Activated naive CD8-positive, alpha-beta T cell treated with anti-CD3 and anti-CD28 coated beads for 36 hours (primary cell): ENCODE measurements at places on chromosomes 7 and 10. TPM values are rescaled to one million over a fixed set of nuclear protein-coding genes. Genes with fewer than 3 reads are reported as not detected.
A peak's percentile ranks its signal among the peaks of the same experiment; 100 is the strongest.

Gene HOXA3
- total RNA-seq = not detected

- H3K4me3 ChIP-seq = no peak overlapping the region
- H3K36me3 ChIP-seq = no peaks in the 10 kb centered on the region
- no peak for DNase-seq
Observed at GRCh38 chr7:85734823-85735222, 548.0 kb upstream of the SEMA3D start.

- DNase-seq = peak; percentile 54
- peaks cover 41% of the 10 kb centered on the region for H3K36me3 ChIP-seq
- H3K4me3 ChIP-seq = peak overlapping the region; percentile 99
- H3K27me3 ChIP-seq = peaks cover 12% of the 10 kb centered on the region
- H3K4me1 ChIP-seq = peaks cover 43% of the 10 kb centered on the region
- peak overlapping the region; percentile 100 for H3K27ac ChIP-seq
Observed at GRCh38 chr10:72276013-72276387, 2.3 kb downstream of the DDIT4 start.

Gene FEZF1
- total RNA-seq = not detected

DNA sequence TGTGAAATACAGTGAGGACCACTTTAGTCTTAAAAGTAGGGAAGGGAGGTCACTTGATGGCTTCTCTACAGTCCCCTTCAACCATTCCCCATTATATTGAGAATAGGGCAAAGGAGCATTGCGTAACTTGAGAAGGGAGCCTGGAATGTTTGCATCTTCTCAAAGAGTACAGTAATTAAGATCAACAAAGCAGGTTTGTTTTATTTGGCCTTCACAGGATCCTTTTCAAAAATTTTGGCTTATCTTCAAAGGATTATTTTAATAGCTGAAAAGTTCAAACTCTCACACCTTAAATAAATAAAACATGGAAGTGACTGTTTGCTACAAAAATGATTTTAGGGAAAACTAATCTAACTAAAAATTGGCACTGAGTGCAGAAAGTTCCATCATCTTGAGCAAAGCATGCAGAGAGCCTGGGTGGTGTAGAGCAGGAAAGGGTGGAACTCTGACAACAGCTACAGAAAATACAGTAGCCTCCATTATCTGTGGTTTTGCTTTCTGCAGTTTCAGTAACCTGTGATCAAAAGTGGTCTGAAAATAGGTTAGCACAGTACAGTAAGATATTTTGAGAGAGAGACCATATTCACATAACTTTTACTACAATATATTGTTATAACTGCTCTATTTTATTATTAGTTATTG is 214.0 kb downstream of the MDFIC start:
- no peaks in the 10 kb centered on the region for H3K27me3 ChIP-seq
- H3K4me3 ChIP-seq = no peak overlapping the region
- no peaks in the 10 kb centered on the region for H3K36me3 ChIP-seq
- H3K4me1 ChIP-seq = peaks cover 3% of the 10 kb centered on the region
- no peak for DNase-seq

DNA sequence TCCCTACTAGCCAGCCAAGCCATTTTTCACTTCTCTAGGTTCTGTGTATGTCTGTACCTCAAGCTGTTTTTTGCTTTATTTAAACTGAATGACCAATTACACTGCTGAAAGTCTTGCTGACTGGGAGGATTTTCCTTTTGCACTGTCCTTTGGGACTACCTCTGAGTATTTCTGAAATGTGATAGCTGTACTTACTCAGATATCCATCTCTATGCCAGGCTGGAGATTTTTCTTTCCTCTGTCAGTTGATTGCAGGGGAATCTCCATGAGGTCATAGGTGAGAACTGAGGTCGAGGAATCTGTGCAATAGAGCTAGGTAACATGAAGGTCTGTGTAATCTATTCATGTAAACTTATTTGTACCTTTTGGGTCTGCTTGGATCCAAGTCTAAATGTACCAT is 38.9 kb upstream of the ANKRD1 start:
- no peak overlapping the region for H3K27ac ChIP-seq
- no peak overlapping the region for H3K4me3 ChIP-seq
- DNase-seq = no peak
- no peaks in the 10 kb centered on the region for H3K36me3 ChIP-seq
- H3K4me1 ChIP-seq = peaks cover 3% of the 10 kb centered on the region

Gene PNLIPRP3
- total RNA-seq = not detected

Gene PKD2L1
- not detected for total RNA-seq

DNA sequence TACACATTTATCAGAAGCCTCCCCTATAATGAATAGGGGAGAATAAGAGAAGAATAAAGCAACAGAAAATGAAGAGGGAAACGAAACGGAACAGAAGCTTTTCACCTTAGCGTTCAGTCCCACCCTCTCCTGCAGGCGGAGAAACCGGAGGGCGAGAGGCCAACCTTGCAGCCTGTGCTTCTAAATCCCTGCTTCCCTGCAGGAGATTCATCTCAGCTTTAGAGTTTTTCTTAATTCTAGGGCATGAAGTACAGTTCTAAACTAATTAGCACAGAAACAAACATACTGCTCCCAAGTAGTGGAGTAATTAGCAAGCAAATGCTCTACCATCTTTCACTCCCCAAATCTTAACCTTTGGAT is 107.2 kb downstream of the CUBN start:
- no peaks in the 10 kb centered on the region for H3K27me3 ChIP-seq
- peaks cover 53% of the 10 kb centered on the region for H3K4me1 ChIP-seq

Gene CCAR1
- total RNA-seq = 118 TPM

DNA sequence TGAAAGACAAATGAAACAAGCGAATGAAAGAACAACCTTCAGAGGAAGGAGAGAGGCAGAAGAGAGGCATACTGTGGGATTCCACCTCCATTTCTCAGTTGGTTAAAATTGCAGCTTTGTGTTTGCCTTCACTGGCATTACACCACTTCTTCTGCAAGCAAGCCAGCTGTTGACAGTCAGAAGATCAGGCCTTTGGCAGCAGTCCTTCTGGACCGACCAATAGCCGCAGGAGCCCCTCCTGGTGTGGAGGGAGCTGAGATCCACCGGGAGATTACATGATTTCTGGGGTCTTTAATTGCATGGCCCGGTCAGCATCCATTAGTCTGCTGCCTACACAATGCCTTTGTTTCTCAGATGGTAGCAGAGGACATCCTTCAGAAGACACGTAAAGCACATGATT is 206.7 kb downstream of the ADAM12 start:
- no peaks in the 10 kb centered on the region for H3K36me3 ChIP-seq
- H3K4me1 ChIP-seq = no peaks in the 10 kb centered on the region
- DNase-seq = no peak
- H3K4me3 ChIP-seq = no peak overlapping the region
- H3K27me3 ChIP-seq = peaks cover 8% of the 10 kb centered on the region

DNA sequence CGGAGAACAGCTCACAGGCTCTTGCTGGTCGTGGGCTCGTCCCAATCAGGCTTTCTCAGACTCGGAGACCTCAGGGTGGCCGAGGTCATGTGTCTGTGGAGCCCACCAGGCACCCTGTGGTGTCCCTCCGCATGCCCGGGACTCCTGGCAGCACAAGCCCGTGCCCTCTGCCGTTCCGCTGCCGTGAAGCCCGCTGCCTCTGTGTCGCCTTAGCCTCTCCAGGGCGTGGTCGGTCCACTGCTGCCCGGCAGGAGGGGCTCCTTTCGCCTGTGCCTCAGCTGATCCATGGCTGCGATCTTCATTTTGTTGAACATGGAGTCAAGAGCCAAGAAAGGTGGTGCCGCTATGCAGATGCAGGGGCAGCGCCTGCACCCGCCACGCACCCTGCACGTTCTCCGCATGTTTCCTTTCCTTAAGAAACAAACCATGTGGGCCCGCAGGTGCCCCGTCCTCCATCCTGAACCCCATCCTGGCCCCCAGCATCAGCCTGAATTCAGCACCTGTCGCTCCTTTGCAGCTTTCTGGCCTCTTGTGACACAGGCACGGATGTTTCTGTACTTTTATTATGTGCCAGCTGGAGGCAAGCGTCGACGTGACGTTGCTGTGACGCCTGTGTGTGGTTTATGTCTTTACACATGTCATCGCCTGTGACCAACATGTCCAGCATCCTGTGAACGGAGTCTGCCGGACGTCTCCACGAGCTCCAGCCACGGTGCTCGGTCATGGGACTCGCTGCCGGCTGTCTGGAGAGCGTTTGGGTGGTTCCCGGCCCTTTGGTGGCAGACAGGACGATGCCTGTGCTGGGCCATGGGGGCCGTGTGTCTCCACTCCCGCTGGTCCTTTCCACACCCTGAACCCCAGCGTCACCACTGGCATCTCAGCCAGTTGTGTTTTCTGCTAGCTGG is 69.9 kb downstream of the NKX6-2 start:
- H3K4me1 ChIP-seq = no peaks in the 10 kb centered on the region
- no peak overlapping the region for H3K4me3 ChIP-seq
- H3K36me3 ChIP-seq = peaks cover 15% of the 10 kb centered on the region
- no peaks in the 10 kb centered on the region for H3K27me3 ChIP-seq
- DNase-seq = no peak
- H3K27ac ChIP-seq = no peak overlapping the region

DNA sequence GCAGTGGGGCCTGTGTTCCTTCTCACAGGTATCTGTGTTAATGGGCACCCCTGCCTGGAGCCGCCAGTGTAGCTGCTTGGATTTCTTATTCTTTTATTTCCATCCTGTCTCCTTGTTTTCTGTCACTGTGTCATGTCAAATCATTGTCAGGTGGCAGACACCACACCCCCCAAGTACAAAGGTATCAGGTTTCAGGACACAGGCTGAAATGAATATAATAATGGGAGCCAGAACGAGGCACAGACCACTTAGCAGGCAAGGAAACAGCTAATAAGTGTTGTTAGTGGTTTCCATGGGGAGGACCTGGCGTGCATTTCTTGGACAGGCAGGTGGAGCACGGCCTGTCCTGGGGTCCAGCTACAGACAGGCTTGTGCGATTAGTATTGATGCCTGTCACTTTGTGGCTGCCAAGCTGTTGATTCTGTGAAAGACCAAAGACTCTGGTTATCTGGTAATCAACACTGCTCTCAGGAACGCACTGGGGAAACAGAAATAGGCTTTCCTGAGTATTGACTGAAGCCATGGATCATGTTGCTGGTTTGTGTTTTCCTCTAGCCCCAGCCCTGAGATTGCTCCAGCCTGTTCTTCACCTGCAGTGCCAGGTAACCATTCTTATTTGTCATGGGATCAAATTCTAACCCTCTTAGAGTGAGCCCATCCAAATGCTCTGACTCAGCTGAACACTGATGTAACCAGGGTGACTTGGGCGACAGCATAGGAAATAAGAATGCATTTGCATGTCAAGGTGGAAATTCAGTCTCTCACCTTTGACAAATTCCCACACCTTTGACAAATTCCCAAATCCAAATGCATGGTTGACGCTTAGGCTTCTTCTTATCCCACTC is 1002.0 kb downstream of the LRMDA start:
- no peaks in the 10 kb centered on the region for H3K4me1 ChIP-seq
- no peak for DNase-seq
- H3K36me3 ChIP-seq = no peaks in the 10 kb centered on the region
- H3K4me3 ChIP-seq = no peak overlapping the region

DNA sequence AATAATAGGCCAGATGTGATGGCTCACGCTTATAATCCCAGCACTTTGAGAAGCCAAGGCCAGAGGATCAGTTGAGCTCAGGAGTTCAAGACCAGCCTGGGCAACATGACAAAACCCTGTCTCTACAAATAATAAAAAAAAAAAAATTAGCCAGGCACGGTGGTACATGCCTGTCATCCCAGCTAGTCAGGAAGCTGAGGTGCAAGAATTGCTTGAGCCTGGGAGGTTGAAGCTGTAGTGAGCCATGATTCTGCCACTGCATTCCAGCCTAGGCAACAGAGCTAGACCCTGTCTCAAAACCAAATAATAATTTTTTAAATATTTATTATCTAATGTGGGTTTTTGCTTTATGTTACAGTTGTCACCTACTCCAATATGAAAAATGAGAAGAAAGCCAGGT is 178.9 kb downstream of the ADK start:
- H3K4me3 ChIP-seq = no peak overlapping the region
- H3K36me3 ChIP-seq = peaks cover 38% of the 10 kb centered on the region
- no peak for DNase-seq
- no peak overlapping the region for H3K27ac ChIP-seq
- H3K27me3 ChIP-seq = no peaks in the 10 kb centered on the region

Gene CLDN3
- not detected for total RNA-seq

Gene NPC1L1
- total RNA-seq = not detected

DNA sequence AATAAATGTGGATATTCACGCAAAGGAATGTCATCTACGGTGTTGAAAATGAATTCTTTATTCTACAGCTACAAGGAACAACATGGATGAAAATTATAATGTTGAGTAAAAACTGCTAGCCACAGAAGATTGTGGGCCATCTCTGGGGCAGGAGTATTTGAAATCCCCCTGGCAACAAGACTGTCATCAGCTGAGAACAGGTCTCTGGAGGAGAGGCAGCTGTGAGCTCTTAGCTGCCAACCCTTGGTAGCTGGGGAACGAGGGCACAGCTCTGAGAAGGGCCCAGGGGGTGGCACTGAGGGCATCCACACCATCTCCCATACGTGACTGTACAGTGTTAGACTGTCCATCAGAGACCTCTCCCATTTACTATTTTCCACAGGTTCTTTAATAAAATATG is 340.1 kb upstream of the MGMT start:
- H3K36me3 ChIP-seq = no peaks in the 10 kb centered on the region
- H3K4me1 ChIP-seq = peaks cover 7% of the 10 kb centered on the region

DNA sequence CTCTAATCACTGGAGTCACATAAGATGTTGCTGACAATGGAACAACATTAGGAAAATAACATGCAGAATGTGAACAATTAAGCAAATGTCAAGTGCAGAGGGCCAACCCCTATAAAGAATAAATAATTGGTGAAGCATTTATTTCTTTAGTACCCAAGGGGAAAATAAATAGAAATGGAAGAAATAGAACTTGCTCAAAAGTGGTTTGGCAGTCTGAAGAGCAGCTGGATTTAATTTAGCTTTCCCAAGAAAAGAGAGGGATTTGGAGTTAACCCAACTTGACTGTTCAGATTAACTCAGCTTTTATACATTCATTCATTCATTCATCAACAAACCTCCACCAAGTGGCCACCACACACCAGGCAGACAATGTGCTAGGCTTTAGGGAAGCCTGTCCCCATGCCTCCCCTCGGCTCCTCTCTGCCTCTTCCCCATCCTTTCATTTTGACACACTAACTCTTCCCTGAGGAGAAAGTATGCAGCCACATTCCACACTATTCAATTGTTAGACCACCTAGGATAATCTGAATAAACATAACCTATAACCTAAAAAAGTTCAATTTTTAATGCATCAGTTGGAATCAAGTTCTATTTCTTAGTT is 295.5 kb downstream of the AHR start:
- no peak for DNase-seq
- H3K4me1 ChIP-seq = no peaks in the 10 kb centered on the region
- H3K27me3 ChIP-seq = peaks cover 3% of the 10 kb centered on the region
- H3K27ac ChIP-seq = no peak overlapping the region
- no peak overlapping the region for H3K4me3 ChIP-seq

Gene SEC31B
- 17.5 TPM for total RNA-seq

DNA sequence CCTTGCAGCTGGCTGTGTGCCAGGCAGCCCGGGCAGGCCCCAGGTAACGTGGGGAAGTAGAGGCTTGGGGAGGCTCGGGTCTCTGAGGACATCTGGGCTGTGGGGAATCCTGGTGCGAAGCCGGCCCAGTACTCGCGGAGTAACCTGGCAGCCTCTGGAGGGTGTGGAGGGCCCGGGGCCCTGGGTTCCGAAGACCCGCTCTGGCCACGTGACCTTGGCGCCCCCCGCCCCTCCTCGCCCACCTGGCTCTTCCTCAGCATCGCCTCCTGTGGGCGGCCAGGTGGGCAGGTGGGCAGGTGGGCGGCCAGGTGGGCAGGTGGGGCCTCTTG is 143.1 kb downstream of the WDR37 start:
- no peaks in the 10 kb centered on the region for H3K27me3 ChIP-seq
- no peaks in the 10 kb centered on the region for H3K36me3 ChIP-seq

Gene GHRHR
- not detected for total RNA-seq

GRCh38 chr7:130290745-130291144 is 2.2 kb upstream of the CPA4 start:
- H3K4me3 ChIP-seq = no peak overlapping the region
- H3K27ac ChIP-seq = no peak overlapping the region
- no peaks in the 10 kb centered on the region for H3K27me3 ChIP-seq
- H3K36me3 ChIP-seq = no peaks in the 10 kb centered on the region
- no peaks in the 10 kb centered on the region for H3K4me1 ChIP-seq

Gene CYP3A7
- not detected for total RNA-seq
